CD4-positive, alpha-beta T cell (primary cell): ENCODE measurements at places on chromosomes 6 and 20. TPM values are rescaled to one million over a fixed set of nuclear protein-coding genes. Genes with fewer than 3 reads are reported as not detected.

DNA sequence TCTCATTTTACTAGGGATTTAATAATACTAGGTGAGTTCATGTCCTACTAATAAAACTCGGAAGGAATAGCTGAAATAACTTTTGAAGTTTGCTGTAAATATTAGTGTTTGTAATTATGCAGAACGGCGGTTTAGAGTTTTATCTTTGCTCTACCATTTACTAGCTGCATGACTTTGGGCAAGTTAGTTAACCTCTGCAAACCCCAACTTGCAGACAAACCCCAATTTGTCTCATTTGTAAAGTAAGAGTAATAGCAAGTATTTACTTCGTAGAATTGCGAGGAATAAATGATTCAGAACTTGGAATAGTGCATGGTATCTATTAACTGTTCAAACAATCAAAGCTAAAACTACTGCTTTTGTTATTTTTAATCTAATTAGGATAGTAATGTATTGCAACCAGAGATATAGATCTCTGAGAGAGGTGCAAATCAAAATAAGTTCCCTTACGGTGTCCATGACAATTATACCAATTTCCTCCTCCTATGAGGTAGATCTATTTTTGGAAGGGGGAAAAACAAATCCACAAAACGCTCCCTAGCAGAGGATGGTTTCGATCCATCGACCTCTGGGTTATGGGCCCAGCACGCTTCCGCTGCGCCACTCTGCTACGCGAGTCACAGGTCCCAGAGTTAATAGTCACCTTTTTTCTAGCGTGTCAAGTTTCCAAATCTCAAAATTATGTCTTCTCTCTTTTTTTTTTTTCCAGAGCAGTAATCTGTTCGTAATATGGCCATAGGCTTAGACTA, 35.1 kb upstream of the BTN3A2 start:
- H3K27me3 ChIP-seq = peaks cover 23% of the 10 kb centered on the region
- H3K4me3 ChIP-seq = no peak overlapping the region
- H3K4me1 ChIP-seq = peaks cover 27% of the 10 kb centered on the region
- peak; percentile 50 for DNase-seq

GRCh38 chr6:107620732-107621131, 130.8 kb downstream of the SOBP start:
- H3K27me3 ChIP-seq = no peaks in the 10 kb centered on the region
- H3K27ac ChIP-seq = no peak overlapping the region
- no peak overlapping the region for H3K4me3 ChIP-seq
- no peak for DNase-seq

- H3K4me3 ChIP-seq = no peak overlapping the region
- no peaks in the 10 kb centered on the region for H3K27me3 ChIP-seq
- no peak for DNase-seq
- no peaks in the 10 kb centered on the region for H3K36me3 ChIP-seq
- H3K4me1 ChIP-seq = peaks cover 5% of the 10 kb centered on the region
Observed at GRCh38 chr6:37904590-37904989, 85.1 kb downstream of the ZFAND3 start.

DNA sequence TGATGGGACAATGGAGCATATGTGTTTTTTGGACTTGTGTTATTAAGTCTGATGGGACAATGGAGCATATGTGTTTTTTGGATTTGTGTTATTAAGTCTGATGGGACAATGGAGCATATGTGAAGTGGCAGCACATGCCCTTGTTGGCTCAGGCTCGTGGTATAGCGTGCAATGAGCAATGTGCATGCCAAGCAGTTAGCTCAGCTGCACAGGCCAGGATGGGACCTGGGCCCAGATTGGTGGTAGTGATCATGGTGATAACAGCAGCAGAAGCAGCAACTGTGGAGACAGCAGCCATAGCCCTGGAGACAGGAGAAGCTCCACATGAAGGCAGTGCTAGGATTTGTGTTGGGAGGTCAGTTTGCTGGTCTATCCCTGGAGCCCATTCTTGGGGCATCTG, 61.1 kb downstream of the IL20RA start:
- no peak overlapping the region for H3K4me3 ChIP-seq
- H3K4me1 ChIP-seq = no peaks in the 10 kb centered on the region
- DNase-seq = no peak
- no peak overlapping the region for H3K27ac ChIP-seq
- no peaks in the 10 kb centered on the region for H3K36me3 ChIP-seq

DNA sequence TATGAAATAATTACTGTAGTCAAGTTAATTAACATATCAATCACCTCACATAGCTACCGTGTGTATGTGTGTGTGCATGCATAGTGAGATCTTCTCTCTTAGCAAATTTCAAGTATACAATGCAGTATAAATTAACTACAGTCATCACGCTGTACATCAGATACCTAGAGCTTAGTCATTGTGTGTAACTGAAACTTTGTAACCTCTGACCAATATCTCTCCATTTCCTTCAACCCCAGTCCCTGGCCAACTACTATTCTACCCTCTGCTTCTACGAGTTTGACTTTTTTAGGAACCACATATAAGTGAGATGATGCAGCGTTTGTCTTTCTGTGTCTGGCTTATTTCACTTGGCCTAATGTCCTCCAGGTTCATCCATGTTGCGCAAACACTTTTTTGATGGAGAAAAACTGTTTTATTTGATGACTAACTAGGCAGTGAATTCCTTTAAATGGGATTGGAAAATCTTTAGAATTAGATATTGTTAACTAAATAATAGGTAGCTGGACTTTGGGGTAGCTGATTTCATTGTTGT, 459.5 kb downstream of the DHX35 start:
- no peak overlapping the region for H3K4me3 ChIP-seq
- no peaks in the 10 kb centered on the region for H3K4me1 ChIP-seq
- no peak for DNase-seq
- H3K36me3 ChIP-seq = no peaks in the 10 kb centered on the region
- no peaks in the 10 kb centered on the region for H3K27me3 ChIP-seq

DNA sequence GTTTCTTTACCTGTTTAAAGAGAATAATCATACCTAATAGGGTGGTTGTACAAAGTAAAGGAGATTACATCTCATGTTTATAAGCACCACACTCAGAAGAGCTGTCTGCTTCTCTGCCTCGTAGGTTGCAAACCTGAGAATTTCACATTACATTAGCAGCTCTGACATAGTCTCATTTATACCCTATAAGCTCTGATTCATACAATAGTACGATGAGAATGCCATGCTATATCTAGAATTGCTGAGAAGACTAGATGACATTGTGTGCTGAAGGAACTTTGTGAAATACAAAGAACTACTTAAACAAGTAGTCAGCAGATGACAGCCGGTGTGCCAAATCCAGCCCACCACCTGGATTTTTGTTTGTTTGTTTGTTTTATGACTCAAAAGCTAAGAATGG, 121.2 kb downstream of the ADAT2 start:
- H3K27ac ChIP-seq = no peak overlapping the region
- no peaks in the 10 kb centered on the region for H3K27me3 ChIP-seq
- no peaks in the 10 kb centered on the region for H3K36me3 ChIP-seq
- no peaks in the 10 kb centered on the region for H3K4me1 ChIP-seq

The SLC17A1 gene
- total RNA-seq = not detected

The LIN28B gene
- total RNA-seq = not detected

The VARS1 gene
- 44.2 TPM for total RNA-seq
